ENCODE measurements at places on chromosomes 4 and X.
A peak's percentile ranks its signal among the peaks of the same experiment; 100 is the strongest.

- no peak for DNase-seq
Measured at GRCh38 chr4:153523164-153523796, 57.1 kb downstream of the TMEM131L start.

GRCh38 chr4:144787365-144788258 is 141.7 kb downstream of the HHIP start:
- DNase-seq = peak; percentile 65

DNA sequence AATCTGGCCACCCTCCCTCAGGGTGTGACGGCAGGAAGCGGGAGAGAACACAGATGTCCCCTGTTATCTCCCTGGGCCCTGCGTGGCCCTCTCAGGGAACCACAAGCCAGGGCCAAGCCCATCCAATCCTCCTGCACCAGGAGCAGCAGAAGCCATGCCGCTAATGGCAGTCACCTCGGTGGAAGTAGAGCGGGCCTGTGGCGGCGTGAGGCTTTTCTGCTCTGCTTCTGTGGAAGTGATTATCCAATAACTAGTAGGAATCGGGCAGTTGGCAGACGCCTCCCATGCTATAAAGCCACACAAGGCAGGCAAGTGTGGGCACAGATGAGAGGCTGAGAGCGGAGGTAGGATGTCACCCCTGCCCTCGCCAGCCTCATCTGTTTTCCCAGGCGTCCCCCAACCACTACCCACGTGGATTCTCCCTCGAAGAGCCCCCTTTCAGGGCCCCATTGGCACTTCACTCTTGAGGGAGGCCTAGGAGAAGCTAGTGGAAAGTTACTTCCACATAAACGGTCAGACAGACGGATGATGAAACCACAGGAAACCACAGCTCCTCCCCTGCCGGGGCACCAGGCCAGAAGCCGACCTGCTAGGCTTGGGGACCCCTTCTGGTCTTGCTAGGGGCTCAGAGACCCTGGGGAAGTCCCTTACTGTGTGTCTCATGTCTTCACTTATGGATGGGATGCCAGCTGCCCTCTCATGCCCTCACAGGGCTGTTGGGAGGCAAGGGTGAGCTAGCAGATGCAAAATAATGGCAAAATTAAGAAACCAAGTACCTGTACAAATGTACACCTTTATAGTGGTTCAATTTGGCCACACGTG is 18.8 kb upstream of the TMSB4X start:
- peak; percentile 71 for DNase-seq

DNA sequence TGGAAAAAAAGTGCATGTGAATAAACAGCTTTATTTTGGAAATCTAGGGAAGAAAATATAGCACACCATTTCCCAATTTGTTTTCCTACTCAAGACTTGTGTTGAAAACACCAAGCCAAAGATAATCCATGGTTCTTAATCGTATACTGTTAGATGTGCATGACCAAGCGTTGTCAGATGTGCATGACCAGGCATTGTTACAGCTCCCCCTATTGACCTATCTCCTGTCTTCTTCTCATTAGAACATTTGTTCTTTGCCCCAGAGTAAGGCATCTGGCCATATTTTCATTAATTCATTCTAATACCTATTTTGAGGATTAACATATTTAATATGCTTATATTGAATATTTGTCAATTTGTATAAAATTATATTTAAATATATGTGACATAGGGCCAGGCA is 14.4 kb upstream of the VCX start:
- no peak for DNase-seq

DNA sequence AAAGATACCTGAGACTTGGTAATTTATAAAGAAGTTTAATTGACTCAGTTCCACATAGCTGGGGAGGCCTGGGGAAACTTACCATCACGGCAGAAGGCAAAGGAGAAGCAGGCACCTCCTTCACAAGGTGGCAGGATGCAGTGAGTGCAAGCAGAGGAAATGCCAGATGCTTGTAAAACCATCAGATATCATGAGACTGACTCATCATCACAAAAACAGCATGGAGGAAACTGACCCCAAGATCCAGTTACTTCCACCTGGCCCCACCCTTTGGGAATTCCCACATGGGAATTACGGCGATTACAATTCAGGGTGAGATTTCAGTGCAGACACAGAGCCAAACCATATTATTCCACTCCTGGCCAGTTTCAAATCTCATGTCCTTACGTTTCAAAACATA is 514.7 kb upstream of the SPANXN1 start:
- no peak for DNase-seq

DNA sequence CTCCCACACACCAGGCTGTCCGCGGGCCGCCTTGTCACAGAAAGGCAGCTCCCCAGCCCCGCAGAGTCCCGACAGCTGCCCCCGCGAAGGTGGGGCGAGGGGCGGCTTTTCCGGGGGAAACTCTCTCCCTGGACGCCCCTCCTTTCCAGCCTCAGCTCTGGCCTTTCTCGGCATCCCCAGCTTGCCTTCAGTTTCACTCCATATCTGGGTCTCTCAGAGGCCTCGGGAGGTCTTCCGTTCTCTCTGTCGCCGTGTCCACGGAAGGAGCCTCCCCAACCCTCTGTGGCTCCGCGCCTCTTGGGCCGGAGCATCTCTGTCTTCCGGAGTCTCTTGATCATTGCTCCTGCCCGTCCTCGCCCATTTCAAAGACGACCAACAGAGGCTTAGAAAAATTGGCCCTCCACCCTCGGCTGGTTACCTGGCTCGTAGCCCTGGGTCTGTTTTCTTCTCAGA is 6.1 kb upstream of the MSX1 start:
- no peak for DNase-seq

- no peak for DNase-seq
Measured at GRCh38 chr4:38598489-38598888, 65.5 kb upstream of the KLF3 start.

- no peak for DNase-seq
Measured at GRCh38 chrX:18674417-18674787, 2.5 kb upstream of the RS1 start.

DNA sequence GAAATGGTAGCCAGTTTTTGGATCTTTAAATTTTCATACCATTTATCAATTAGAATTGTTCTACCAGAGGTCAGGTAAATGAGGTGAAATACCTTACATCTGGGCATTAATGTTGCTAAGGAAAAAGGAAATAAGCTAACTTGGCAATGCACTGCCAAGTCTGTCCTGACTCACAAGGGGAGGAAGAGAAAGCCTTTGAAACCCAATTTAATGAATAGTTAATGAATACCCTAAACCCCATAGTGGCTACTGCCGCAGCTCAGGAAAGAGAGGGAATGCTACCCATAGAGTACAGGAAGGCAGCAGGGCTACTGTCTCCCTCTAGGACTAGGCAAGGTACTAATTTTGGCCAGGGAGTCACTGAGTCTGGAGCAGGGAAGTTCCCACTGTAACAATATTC is 16.8 kb upstream of the DHX15 start:
- peak; percentile 20 for DNase-seq

- no peak for DNase-seq
Measured at GRCh38 chrX:108734426-108734825, 1.9 kb downstream of the IRS4 start.

- DNase-seq = no peak
Measured at GRCh38 chr4:99483636-99484035, 27.2 kb upstream of the C4orf17 start.

GRCh38 chr4:1866189-1866661 is 5.0 kb upstream of the NSD2 start:
- DNase-seq = no peak

- DNase-seq = no peak
Measured at GRCh38 chrX:122026665-122027064, 979.3 kb downstream of the GLUD2 start.

- no peak for DNase-seq
Measured at GRCh38 chrX:105017641-105018040, 202.9 kb downstream of the TEX13A start.

DNA sequence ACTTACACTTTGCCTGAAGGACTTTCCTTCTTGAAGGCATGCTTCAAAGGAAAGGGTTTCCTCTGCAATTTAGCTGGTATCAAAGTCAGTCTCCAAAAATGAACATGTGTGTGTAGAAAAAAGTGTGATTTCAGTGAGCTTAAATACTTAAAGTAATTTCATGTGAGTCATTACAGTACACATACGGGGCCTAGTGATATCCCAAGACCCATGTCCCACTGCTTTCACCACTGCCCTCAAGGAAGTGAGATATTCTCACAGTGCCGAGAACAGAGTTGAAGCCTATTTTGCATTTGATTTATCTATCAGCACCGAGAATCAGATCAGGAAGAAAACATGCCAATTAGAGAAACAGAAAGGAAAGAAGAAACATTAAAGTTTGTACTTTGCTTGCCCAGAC is 61.0 kb downstream of the CHST7 start:
- no peak for DNase-seq

DNA sequence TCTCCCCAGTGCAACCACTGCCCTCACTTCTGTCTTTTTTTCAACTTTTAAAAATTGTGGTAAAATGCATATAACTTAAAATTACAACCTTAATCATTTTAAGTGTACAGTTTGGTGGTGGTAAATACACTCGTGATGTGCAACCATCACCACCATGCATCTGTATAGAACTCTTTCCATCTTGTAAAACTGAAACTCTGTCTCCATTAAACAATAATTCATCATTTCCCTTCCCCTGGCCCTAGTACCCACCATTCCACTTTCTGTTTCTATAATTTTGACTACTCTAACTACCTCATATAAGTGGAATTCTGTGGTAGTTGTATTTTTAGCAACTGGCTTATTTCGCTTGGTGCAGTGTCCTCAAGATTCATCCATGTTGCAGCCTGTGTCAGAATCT is 6.8 kb upstream of the CTBP1 start:
- no peak for DNase-seq

GRCh38 chrX:74234818-74235217 is 69.2 kb upstream of the ZCCHC13 start:
- peak; percentile 15 for DNase-seq
